NCI-H510A (cell line): ENCODE measurements at places on chromosomes 2 and 18.

DNA sequence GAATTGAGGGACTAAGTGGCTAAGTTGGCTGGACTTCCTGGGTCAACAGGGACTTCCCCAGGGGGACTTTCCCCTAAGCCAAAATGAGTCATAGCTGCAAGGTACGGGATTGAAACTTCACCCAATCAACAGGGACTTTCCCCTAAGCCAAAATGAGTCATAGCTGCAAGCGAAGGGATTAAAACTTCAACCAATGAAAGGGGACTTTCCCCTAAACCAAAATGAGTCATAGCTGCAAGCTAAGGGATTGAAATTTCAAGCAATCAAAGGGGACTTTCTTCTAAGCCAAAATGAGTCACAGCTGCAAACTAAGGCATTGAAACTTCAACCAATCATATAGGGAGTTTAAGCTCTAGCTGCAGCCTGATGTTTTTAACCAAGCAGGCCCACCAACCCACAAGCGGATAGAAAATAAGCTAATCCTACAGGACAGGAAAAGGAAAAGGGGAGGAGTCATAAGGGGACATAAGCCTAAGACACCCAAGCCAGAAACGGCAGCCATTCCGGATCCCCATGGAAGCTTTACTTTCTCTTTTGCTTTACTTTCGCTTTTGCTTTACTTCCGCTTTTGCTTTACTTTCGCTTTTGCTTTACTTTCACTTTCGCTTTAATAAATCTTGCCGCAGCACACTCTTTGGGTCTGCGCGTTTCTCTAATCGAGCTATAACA lies 1375.4 kb upstream of the CELF4 start:
- DNase-seq, result no peak

DNA sequence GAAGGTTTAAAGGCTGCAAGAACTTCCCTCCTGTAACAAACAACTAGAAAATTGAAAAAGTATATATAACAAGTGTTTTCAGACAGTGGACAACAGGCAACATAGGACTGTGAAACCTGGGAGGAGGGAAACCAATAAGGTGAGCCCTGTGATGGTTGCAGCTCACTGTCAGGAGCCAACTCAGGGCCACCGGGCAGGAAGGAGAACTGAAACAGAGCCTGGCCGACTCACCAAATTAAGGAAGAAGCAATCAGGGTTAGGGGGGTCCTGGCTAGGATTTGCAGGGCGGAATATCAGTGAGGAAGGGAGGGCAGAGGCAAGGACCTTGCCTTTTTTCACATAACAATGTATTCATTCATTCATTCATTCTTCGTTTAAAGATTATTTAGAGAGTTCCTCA lies 21.8 kb upstream of the CNRIP1 start:
- no peak for DNase-seq

DNA sequence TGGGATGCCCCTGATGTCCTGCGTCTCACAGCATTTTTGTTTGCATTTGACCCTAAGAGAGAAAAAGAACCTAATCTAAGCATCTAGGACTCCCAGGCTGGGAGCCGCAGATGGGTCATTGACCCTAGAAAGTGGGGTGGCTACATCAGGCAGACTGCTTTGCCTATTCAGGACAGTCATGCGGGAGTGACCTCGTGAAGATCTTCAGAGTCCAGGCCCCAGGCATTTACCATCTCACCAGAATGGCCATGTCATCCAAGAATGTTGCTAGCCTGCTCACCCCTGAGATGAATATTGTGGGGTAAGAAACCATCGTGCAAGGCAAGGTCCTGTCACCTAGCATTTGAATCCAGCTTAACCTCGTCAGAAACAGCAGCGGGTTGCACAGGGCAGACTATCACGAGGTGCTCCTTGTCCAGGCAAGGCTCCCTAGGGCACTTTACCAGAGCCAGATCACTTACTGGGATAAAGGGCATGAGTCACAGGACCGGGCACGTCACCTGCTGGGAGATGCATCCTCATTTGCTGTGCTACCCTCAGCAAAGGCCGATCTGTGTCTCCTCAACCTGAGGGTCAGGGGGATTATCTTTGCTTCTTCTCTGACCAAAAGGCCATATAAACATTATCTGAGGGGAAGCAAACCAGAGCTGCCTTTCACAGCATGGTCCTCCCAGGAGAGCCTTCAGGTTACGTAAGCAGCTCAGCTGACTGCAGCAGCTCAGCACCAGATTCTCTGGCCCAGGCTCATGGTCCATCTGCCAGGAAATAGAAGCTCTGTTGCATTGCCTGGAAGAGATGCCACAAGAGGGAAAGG lies 162.3 kb downstream of the ACKR3 start:
- no peak for DNase-seq

DNA sequence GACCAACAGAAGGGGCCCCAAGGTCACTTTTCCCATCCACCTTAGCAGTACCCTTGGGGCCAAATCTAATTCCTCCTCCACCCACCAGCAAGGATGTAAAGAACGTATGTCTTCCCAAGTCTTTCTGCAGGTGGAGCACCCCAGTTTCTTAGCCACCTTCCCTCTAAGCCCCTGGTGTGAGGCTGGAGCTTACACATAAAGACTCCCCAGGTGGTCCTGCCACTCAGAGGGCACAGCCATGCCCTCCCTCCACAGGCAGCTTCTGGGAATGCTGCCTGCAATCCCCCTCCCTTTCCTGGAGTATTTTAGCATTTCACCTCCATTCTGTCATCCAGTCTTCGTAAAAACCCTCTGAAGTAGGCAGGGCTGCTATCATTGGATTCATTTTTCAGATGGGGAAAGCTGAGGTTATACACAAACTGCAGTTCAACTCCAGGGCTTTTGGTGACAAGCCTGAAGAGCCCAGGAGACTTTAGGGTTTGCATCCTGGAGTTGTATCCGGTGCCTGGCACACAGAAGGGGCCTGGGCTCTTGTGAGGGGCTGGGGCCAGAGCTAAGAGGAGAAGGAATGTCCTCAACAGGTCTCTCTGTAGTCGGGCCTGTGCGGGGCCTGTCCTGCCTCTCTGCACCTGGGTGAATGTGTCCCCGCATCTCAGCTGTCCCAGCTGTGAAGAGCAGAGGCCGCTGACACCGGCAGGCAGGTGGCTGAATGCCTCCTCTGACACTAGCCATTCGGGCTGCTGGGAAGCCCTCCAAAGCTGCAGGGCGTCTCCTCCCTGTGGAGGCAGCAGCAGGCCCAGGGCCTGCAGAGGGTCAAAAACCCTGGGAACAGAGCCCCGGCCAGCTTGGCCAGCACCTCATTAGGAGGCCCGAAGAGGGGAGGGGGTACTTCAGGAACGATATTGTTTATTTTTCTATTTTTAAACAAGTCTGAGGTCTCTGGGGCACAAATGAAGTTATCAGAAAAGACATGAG lies 27.6 kb downstream of the CIB4 start:
- peak; percentile 34 for DNase-seq

DNA sequence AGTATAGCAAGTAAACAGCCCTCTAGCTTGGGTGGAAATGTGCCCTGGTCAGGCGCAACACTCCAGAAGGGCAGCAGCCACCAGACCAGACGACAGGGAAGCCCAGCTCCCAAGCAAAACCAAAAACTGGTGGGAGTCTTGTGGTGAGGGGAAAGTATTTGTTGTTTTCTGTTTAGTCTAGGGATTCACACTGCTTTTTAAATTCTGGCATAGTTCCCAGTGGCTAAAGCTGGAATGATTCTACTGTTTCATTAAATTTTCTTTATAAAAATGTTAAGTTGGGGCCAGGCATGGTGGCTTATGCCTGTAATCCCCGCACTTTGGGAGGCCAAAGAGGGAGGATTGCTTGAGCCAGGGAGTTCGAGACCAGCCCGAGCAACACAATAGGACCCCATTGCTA lies 38.5 kb downstream of the MERTK start:
- no peak for DNase-seq

DNA sequence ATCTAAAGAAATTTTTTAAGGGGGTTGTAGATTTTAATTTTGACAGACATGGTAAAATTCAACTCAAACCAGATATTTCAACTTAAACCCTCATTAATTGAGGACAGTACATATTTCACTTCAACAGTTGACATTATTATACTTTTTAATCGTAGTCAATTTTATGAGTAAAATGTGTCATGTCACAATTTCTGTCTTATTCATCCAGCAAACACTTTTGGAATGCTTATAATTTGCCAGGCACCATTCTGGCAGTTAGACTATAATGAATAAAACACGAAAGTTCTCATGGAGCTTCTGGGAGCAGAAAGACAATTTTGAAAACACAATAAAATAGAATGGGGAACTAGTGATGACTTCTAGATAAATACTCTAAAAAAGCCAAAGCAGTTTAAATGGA lies 1094.8 kb downstream of the SUCLG1 start:
- DNase-seq, result no peak

- DNase-seq, result no peak
Observed at GRCh38 chr2:235048549-235048948, 96.7 kb downstream of the SH3BP4 start.

DNA sequence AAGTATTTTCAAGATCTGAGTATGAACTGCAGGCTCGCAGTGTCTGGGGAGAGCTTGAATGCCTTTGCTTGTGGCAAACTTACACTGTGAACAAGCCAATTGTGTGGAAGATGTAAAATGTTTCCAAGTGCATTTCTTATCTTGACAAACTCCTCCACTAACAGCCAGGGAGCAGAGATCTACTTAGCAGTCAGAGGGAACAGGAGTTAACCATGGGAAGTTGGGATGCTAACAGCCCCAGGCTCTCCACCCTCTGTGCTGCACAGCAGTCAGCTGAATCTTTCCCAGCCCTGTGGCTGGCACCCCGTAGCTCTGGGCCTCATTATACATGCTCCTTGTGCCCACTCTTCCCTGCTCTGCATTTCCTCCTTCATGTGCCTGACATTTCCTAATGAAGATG lies 450.2 kb downstream of the TSN start:
- DNase-seq, result no peak

- DNase-seq, result no peak
Observed at GRCh38 chr18:58572181-58572580, 56.7 kb downstream of the ALPK2 start.

DNA sequence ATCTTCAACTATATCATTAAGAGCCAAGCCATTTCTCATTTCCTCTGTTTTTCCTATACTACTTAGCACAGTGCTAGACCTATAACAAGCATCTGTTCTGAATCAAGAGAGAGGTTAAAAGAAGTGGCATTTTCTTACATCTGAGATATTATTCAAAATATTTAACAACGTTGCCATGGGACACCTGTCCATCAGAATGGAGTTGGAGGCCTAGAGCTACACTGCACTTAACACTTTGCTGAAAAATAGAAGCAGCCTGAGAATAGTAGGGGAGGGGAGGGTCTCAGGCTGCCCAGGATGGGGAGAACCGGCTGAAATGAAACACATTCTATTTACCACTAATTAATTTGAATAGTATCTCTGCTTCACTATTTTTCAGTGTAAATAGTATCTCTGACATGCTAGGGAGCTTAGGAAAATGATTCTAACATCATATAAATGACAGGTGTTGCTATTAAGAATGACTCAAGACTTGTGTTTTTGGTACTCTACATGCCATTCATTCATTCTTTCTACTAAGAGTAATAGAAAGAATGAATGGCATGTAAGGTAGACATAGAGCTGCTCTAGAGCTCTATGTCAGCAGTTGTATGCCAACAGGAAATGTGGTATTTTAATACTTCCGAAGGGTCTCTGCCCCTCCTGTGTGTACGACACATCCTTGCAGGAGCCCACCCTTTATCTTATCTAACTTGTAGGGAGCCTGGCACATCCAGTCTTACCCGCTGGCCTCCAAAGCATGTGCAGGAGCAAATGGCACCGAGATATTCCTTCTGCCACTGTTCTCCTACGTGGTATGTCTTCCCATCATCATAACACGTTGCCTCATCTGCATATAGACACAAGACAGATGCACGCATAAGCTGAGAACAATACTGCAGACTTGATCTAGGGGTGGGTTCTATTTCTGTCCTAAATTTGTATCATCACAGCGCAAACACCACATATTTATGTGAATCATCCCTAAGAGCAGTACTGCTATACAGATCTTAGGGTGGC lies 52.6 kb downstream of the ATIC start:
- no peak for DNase-seq

DNA sequence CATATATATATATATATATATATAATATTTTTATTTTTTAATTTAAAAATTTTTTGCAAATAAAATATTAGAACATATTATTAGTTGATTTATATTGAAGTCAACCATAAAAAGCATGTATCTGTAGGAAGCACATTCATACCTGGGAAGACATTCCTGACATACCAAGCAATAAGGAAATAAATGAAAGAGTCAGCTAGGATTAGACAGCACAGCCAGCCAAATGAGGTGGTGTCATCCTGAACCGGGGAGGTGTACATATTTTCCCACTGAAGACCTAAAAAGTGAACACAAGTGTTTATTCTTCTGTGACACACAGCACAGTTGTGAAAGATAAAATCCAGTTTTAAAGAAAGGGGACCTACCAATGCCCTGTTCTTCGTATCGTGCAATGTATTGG lies 149.2 kb downstream of the ABCA12 start:
- no peak for DNase-seq

- no peak for DNase-seq
Observed at GRCh38 chr2:207334624-207335371, 169.1 kb upstream of the KLF7 start.

GRCh38 chr18:33459612-33460011 lies 19.1 kb upstream of the CCDC178 start:
- no peak for DNase-seq

DNA sequence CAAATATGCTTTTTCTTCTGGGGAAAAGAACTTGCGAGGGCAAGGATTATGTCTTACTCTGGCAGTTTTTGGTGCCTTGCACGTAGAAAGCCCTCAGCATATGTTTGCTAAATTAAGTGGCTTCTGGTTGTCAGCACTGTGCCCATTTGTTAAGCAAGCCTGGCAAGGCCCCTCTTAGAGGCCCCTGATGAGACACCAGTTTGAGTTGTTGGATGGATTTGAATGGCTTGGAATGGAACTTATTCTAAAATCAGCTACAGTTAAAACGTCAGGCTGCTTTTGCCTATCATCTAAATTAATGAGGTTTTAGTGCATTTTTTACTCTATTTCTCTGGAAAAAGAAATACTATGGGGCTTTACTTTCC lies 28.2 kb downstream of the TMEM182 start:
- DNase-seq, result no peak

- no peak for DNase-seq
Observed at GRCh38 chr2:13650586-13651180, 933.9 kb downstream of the TRIB2 start.

- no peak for DNase-seq
Observed at GRCh38 chr2:128783896-128784295, 465.2 kb upstream of the HS6ST1 start.

DNA sequence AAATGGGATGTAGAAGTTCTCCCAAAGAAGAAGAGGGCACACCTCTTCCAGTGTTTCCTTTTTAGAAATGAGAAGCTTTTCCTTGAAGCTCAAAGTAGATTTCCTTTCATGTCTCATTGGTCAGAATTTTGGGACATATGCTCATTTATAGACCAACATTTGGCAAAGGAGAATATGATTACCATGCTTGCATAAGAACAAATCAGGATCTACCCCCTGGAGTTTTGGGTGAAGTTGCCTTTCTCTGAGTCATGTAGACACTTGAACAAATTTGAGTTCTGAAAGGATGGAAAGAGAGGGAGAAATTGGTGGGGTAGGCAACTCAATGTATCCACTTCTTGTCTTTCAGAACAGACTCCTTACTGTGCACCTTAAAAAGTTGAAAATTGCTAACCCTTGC lies 409.0 kb downstream of the SLC4A3 start:
- no peak for DNase-seq
